ENCODE measurements at places on chromosomes 4 and X. TPM values are rescaled to one million over a fixed set of nuclear protein-coding genes. Genes with fewer than 3 reads are reported as not detected.

The TNMD gene
- polyA plus RNA-seq: not detected

GRCh38 chrX:97471071-97471470 lies 587.4 kb downstream of the RPA4 start:
- no peak for DNase-seq

The TCEAL2 gene
- not detected for polyA plus RNA-seq

DNA sequence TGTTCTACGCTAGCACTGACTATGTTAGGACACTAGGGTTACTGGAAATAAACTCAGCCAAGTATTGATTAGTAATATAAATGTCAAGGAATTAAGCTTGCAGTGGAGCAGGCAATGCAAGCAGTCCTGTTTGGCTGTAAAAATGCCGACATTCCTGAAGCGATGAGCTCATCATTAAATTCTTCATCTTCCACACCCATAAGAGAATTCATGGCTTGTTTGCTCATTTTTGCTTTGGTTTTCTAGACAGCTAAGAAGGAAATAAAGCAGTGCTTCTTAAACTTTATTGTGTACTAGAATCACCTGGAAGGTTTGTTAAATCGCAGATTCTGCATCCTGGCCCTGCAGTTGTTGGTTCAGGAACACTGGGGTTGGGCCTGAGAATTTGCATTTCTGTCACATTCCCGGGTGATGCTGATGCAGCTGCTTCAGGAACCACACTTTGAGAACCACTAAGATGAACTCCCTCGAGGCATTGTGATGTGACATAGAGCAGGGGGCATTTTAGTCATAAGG lies 17.8 kb downstream of the ANXA3 start:
- DNase-seq: peak; percentile 31

The CHST7 gene
- 2.4 TPM for polyA plus RNA-seq

Measured in HepG2 (cell line).